Adipocyte (in vitro differentiated cells): ENCODE measurements at places on chromosomes 1 and 21.

- no peak for DNase-seq
Measured at GRCh38 chr1:236010443-236010842, 54.4 kb downstream of the NID1 start.

DNA sequence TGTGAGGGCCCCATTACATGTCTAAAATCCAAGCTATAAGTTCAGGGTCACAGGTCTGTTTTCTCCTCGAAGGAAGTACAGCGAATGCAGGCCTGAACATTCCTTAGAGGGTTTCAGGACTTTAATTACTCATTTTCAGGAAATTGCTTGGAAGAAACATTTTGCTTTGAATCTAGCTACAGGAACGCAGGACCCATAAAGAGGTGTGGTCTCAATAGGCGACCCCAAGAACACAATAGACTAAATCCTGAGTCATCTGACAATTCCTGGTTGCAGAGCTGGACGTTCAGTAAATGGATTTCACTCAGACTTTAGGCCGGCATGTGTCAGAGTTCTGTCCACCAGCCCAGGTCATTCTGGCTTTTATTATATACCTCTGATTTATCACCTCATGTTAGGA is 1.0 kb upstream of the ERG start:
- no peak for DNase-seq

- DNase-seq, result no peak
Measured at GRCh38 chr1:181730606-181731005, 247.3 kb downstream of the CACNA1E start.

DNA sequence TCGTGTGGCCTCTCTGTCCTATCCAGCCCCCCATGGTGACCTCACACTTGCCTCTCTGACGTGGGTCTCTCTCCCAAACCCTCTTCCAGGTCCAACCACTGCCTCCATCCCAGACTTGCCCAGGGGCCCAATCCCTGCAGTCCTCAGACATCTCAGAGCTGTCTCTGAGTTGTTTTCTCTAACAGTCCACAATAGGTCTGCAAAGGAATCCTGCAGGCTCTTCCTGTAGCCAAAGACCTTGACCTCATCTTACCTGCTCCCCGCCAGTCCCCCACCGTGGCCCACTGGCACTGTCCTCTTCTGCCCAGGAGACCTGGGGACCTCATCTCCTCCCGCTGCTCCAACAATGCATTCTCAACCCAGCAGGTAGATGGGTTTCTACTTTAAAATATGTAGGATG is 10.0 kb downstream of the RNF187 start:
- no peak for DNase-seq

DNA sequence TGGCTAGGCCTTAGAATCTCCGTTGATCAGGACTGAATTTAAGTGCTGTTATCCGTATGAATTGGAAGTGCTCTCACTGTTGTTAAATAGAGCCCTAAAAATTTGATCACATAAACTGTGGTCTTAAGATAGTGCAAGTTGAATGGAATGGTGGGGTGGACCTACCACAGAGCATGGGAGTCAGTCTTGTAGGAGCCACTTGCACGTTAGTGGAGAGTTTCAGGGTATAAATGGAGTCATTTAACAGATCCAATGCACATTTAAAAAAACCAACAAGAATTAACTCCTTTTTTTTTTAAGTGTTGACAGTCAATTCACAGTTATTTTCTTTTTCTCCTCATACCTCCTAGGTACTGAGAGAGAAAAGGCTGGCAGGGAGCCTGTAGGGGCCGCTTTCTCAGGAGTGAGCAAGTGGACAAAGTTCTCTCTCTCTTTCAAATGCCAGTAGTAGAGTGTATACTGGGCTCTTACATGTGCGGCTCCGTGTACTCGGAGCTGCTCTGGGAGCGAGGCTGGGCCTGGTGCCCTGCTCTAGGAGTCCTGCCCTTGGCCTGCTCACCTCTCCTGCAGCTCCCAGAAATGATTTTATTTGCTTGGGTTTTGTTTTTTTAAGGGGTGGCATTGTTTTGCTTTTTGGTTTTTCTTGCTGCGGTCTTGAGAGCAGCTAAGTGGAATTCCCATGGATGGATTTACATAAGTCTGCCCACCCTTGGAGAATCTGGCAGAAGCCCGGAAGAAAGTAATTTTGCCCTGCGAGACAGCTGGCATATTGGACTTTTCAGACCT is 91.3 kb downstream of the ATP5PO start:
- DNase-seq, result no peak

DNA sequence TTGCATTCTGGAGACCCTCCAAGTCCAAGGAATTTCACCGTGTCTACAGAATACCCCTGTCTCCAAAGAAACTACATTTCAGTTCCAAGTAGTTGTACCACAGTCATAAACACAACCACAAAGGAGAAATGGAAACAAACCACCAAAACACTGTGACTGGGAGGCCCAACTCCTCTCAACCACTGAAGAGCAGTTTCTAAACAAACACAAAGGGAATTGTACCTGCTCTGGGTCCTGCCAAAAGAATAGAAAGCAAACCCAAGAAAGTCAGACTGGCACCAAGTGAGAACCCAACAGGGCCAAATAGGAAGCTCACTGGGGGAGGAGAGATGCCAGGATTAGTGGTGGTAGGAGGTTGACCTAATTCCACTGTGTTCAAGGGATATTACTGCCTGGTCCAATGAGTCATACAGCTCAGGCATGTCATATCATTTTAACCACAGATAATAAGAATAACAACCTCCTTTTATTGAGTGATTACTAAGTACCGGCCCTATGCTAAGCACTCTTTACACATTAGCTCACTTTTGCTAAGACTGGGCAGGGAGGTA is 123.9 kb upstream of the PPP2R5A start:
- DNase-seq, result peak; percentile 56

GRCh38 chr1:55813618-55814017 is 598.5 kb upstream of the USP24 start:
- DNase-seq, result peak; percentile 93

DNA sequence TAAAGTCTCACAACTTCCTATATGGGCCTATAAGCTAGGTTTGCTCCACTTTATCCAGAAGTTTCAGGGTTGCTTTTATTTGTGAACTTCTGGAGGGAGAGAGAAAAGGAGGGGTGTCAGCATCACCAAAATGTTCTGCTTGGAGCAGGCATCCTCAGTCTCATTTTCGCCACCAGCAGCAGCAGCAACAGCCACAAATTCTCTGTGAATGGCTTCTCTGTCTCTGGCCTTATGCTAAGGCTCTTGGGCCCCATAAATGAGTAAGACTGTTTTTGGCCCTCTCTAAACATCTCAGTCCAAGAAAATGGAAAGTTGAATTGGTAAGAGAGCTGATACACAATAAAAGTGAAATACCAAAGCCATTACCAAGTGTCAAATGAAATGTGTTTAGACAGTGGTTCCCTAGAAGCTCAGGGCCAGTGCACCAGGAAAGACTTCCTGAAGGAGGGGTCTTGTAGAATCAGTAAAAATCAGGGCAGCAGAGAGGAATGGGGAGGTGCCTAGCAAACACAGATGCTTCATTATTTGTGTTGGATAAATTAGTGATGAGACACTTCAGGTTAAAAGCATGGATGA is 53.0 kb upstream of the SPATA6 start:
- DNase-seq, result no peak

DNA sequence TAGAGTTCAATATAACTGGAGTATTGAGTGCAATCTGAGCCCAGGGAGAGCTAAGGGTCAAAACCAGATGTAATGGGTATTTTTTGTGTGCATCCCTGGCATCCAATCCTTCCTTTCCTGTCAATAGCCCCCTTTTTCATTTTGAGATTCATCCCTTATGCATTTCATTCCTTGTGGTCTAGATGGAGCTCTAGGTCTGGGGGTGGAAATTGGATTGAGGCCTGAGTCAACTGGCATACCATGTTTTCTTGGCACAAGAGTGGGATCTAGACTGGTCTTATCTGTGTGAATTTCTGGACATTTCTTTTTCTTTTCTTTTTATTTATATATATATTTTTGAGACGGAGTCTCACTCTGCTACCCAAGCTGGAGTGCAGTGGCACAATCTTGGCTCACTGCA is 67.3 kb upstream of the RAB3GAP2 start:
- no peak for DNase-seq

DNA sequence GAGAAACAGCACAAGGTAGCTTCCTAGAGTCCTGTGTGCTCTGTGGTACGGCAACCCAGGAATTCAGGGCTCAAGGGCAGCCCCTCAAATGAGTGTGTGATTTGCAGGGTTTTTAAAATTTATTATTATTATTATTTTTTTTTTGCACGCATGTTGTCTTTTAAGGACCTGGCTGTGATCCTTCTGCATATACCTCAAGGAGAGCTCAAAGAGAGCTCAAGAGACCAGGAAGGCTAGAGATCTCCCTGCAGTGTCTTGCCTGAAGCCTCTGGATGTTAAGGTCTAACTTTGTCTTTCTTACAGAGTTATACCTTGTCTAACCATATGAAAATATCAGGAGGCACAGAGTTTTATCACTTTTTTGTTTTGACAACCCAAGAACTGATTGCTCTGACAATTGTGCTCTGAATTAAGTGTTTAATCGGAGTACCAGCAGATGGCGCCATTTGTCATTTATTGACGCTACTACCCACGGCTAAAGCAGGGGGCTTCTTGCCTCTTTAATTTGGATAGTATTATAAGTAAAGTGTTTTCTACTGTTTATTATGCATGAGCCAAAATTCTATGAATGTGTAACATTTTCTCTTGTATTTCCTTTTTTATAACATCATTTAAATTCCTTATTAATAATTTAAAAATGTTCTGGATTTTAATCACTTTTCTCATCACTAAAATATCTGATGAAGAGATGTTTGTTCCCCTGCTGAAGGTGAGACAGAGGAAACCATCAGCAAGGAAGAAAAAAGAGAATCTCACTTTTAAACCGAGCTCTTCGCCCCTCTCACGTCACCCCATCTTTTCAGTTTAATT is 35.8 kb upstream of the LMO4 start:
- peak; percentile 89 for DNase-seq

- no peak for DNase-seq
Measured at GRCh38 chr1:48181669-48182367, 40.7 kb upstream of the SLC5A9 start.

DNA sequence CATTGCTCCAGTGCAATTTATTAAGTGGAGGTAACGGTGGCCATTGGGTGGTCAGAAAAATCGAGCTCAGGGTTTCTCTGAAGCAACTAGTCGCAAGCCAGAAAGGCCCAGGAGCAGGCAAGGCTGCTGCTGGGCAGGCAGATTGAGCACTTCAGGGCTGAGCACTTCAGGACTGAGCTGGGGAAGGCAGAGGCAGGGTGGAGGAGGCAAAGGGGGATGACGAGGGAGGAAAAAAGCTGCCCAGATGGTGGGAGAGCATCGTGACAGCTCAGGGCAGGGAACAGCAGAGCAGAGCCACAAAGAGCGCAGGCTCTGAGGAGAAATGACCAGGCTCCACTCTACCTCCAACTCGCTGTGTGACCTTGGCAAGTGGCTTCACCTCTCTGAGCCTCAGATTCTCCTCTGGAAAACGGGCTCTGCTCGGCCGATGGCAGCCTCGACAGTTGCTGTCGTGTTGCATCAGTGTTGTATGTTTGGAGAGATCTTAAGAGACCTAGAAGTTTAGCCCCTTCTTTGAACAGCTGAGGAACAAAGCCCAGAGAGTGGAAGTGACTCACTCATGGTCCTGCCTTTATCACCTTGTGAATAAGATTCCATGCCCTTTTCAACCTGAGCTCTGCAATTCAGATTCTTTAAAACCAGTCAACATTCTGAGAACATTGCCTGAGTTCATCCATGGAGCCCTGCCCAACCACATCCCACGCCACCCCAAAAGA is 141.4 kb downstream of the SYF2 start:
- DNase-seq, result no peak

- no peak for DNase-seq
Measured at GRCh38 chr1:35603468-35603867, 30.4 kb downstream of the TFAP2E start.

- no peak for DNase-seq
Measured at GRCh38 chr1:226990133-226990716, 50.1 kb downstream of the COQ8A start.

GRCh38 chr1:31588751-31589515 is 12.6 kb downstream of the TINAGL1 start:
- no peak for DNase-seq

DNA sequence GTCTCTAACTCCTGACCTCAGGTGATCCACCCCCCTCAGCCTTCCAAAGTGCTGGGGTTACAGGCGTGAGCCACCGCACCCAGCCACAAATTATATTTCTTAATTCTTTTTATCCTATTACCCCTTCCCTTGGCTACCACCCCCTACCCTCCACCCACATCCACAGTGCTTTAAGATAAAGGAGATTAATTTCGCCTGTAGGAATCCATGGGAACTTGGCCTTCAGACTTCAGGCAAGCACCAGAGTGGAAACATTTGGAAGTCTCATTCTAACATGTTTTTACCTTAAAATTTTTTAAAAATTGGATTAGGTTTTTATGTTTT is 10.4 kb downstream of the CNST start:
- no peak for DNase-seq

DNA sequence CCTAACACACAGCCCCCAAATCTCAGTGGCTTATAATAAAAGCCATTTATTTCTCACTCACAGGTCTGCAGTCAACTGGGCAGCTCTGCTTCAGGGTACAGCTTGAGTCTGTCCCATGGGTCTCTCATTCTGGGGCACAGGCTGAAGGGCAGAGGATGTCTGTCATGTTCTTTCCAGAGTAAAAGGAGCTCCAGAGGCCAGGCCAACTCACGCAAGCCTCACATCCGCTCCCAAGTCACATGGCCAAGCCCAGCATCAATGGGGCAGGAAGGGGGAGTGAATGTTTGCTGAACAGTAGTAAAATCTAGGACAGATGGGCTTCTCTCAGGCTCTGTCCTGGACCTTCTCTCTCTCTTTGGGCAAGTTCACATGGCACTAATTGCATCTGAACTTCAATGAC is 7.1 kb upstream of the SSBP3 start:
- peak; percentile 63 for DNase-seq

GRCh38 chr1:167641786-167642500 is 11.9 kb downstream of the RCSD1 start:
- no peak for DNase-seq

DNA sequence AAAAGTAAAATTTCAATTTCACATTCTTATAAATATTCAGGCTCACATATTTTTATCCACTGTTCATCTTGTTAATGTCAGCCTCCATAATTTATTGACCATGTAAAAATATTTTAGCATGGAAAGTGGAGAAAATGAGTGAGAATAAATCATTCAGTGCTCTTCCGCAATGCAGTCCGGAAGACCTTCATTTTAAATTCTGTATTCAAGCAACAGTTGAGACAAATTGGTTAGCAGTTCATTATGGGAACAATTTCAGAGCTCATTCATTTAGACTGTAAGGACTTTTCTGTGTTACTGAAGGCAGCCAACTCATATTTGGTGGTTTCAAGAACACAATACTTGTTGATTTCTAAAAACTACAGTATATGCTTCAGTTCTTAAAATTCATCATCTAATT is 97.8 kb downstream of the TYW3 start:
- no peak for DNase-seq

DNA sequence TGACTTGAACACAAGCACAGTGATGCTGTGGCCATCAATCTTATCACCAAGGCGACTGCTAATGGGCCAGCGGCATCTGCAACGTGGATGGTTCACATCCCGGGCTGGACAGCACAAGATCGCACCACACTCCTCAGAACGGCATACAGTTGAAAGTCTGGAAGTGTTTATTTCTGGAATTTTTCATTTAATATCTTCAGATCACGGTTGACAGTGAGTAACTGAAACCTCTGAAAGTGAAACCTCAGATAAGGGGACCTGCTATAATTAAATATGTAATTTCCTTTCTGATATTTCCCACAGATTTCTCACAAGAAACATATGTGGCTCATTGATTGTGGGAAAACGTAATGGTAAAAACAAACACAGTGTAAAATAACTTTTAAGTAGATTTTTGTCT is 83.7 kb downstream of the POFUT2 start:
- DNase-seq, result no peak
